ENCODE measurements at places on chromosomes 7 and 10.

GRCh38 chr7:85489498-85489897 lies 302.6 kb upstream of the SEMA3D start:
- DNase-seq: peak; percentile 91

DNA sequence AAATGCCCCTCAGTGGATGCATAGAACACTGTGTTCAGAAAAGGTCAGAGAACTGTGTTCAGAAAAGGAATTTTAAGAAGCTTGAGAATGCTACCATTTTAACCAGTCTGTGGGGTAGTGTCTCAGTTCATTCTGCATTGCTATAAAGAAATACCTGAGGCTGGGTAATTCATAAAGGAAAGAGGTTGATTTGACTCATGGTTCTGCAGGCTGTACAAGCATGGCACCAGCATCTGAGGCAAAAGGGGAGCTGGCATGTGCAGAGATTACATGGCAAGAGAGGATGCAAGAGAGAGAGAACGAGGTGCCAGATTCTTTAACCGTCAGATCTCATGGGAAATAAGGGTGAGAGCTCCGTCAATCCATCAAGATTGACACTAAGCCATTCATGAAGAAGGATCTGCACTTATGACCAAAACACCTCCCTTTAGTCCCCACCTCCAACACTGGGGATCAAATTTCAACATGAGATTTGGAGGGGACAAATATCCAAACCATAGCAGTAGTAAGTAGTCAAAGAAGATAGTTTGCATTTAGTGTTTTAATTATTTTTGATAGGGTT lies 119.8 kb downstream of the FAM107B start:
- no peak for DNase-seq

DNA sequence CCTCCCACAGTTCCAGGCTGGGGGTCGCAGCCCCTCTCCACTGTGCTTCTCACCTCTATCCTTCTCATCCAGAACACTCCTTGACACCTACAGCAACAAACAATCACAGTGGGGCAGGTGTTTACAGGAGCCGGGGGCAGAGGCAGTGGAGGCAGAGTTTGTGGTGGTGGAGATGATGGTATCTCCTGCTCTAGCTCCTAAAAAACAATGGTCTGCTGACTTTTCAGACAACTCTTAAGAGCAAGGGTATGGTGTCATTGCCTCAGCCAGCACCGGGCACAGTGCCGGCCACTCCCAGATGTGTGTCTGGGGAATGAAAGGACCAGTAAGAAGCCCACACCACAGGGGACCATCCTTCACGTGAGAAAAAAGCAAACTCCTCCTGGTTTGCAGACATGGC lies 36.3 kb upstream of the ANTXRL start:
- no peak for DNase-seq

DNA sequence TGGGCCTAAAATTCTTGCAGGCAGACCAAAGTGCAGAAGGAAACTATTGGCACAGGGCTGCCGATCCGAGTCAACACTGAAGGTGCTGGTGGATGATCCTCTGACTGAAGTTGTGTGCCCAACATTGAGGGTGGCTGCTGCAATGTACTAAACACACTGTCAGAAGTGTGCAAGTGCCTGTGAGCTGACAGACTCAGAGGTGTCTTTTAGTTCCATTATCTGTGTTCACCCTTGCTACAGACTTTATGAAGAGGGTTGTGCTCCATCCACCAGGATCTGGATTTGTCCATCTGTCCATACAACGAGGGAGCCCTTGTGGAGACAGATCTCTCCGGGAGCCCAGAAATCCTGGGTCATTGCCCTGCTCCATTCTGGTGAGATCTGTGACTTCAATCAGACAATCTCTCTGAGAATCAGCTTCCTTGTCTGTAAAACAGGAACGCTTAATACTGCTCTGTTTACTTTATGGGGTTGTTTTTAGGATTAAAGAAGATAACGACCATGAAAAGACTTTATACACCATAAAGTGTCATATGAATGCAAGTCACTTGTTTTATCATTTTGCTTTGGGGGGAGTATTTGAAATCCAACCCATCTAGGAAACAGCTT lies 9.5 kb upstream of the TRPV6 start:
- no peak for DNase-seq

- DNase-seq: no peak
These were observed 23.4 kb downstream of the CHRM2 start for GRCh38 chr7:136891850-136892249.

DNA sequence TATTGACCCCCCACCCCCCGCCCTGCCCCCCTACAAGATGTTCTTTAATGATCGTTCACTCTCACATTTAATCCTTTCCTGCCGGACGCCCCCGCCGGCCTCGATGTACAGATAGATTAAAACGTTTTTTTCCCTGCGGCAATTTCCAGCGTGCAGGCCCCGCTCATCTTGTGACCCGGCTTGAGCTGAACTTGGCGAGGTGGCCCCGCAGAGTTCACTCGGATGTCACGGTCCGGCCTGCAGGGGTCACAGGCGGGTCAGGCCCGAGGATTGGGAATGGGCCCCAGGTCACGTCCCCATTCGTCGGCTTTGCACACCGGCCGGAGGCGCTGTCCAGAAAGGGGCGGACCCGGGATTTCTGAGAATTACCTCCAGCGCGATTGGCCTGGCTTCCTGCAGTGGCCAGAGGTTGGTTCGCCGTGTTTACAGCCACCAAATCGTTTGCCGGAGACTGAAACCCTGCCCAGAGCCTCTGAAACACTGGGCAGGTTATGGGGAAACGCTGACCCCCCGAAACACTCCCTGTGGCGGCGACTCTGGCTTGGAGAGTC lies 1.9 kb upstream of the CYP26A1 start:
- no peak for DNase-seq

- no peak for DNase-seq
These were observed 112.0 kb downstream of the PFKFB3 start for GRCh38 chr10:6314620-6315205.

- DNase-seq: no peak
These were observed 11.7 kb downstream of the ARHGAP19 start for GRCh38 chr10:97280783-97281182.

DNA sequence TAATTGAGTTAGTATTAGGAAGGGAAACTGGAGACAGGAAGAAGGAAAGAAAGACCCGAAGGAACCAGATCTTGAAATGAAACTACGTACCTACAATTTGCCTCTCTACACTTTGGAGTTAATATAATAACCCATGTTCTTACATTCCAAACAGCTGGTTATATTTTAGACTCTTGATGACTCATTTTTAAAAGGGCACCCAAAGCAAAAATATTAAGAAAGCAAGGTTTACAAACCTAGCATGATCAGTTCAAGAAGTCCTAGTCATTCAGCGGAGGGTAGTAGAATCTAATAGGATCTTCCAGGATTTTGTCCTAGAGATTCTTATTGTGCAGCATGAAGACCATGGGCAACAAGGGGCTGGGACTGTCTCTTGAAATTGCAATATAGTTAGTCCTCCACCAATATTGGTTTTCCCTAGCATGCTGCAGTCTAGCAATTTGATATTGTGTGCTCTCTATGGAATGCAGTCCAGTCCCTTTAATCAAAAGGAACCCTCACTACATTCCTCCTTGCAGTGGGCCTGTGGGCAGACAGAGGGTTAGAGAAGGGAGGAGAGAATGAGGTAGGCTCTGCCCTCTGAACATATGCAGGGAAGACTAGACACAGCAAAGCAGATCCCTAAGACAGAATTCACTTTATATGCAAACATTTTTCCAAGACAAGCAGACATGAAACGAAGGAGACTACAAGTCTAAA lies 230.3 kb downstream of the INHBA start:
- peak; percentile 72 for DNase-seq

DNA sequence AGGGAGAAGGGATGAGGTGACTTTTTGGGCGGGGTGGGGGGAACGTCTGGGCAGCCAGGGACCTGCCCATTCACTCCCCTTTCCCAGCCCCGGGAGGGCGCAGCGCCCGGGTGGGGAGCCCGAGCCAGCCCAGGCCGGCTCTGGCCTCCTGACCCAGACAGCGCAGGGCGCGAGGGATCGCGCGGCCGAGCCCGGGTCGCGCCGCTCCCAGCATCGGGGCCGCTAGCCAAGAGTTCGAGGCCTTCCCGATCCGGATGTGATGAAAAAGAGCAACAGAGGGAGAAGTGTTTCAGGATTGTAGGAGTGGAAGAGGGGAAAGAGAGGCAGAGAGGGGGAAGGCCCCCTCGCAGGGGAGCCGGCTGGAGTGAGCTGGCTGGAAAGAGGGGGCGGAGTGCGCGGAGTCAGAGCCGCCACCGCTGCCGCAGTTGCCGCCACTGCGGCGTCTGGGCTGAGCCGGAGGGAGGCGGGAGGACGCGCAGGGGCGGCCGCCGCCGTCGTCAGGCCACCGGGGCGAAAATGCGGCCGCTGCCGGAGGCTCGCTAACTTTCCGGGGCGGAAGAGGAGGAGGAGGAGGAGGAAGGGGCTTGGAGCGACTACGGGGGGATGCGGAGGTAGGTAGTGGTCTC lies at the start of gene MDFIC:
Gene MDFIC, plus strand, starts transcription at position 69 of the 626 bp plus-strand sequence. CDS start 940 bp downstream, outside the sequence.
- peak; percentile 62 for DNase-seq

DNA sequence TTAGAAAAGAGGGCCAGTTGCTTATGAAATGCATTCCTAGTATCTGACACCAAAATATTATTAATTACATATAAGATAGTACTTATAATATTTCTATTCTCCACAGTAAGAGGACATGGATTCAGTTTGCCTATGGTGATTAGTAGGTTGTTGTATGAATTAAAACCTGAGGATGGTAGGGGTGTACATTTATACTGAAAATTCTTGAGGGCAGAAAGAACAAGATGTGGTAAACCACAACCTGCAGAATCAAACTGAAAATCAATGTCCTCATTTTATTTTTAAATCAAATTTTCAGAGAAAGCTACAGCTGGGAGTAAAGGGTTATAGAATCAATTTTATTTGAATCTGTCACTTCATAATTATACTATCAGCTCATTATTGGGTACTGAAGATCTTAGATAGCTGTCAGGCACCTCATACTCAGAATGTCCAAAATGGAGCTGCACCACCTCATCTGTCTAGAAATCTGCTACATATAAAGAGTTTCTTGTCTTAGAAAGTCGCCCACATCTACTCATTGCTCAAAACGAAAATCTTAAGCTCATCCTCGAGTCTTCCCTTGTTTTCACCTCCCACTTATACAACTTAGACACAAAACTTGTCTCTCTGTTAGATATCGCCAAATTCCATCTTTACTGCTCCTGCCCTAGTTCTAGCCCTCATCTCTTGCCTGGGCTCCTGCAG lies 65.4 kb downstream of the MYO3A start:
- DNase-seq: no peak

DNA sequence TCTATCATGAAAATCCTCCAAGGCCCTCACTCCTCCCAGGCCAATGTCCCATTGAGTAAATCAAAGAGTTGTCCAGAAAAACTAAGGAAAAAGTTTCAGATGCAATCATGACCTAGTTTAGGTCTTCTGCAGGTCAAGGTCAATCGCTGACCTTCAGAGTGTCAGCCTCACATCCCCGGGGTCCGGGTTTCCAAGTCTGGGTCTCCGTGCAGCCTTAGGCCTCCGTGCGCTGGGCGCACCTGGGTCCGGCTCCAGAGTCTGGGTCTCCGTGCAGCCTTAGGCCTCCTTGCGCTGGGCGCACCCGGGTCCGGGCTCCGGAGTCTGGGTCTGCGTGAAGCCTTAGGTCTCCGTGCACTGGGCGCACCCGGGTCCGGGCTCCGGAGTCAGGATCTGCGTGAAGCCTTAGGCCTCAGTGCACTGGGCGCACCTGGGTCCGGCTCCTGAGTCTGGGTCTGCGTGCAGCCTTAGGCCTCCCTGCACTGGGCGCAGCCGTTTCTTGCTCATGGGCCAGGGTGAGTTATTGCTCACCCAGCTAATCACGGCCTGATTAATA lies 236.2 kb downstream of the TCERG1L start:
- no peak for DNase-seq

- DNase-seq: no peak
These were observed 217.4 kb downstream of the DGKB start for GRCh38 chr7:14685167-14685566.

GRCh38 chr10:16809074-16809718 lies 8.0 kb downstream of the RSU1 start:
- peak; percentile 31 for DNase-seq

DNA sequence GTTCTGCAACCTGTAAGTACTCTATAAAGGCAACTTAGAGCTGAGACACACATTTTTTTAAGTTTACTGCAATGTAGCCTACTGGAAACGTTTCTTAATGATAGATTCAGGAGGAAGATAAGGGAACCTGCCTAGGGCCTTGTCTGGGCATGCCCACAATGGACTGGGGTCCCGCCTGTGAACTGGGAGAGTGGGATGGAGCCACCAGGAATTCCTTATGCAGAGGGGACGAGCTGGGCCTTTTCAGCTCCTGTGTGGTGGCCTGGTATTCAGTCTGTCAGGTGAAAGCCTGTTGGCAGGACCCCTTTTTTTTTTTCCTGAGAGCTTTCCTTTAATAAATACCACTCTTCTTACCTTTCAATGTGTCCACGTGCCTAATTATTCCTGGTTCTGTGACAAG lies 384.4 kb upstream of the ZWINT start:
- DNase-seq: no peak

DNA sequence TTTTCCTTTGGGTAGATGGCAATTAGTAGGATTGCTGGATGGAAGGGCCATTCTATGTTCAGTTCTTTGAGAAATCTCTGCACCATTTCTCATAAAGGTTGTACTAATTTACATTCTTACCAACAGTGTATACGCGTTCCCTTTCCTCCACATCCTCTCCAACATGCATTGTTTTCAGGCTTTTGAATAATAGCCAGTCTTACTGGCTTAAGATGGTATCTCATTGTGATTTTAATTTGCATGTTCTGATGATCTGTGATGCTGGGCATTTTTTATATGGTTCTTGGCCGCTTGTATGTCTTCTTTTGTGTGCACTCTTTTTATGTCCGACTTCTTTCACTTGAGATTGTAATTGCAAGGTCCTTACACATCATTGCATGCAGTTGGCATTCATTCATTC lies 11.7 kb downstream of the CLIP2 start:
- no peak for DNase-seq
